ENCODE measurements at places on chromosomes 7 and 10.

DNA sequence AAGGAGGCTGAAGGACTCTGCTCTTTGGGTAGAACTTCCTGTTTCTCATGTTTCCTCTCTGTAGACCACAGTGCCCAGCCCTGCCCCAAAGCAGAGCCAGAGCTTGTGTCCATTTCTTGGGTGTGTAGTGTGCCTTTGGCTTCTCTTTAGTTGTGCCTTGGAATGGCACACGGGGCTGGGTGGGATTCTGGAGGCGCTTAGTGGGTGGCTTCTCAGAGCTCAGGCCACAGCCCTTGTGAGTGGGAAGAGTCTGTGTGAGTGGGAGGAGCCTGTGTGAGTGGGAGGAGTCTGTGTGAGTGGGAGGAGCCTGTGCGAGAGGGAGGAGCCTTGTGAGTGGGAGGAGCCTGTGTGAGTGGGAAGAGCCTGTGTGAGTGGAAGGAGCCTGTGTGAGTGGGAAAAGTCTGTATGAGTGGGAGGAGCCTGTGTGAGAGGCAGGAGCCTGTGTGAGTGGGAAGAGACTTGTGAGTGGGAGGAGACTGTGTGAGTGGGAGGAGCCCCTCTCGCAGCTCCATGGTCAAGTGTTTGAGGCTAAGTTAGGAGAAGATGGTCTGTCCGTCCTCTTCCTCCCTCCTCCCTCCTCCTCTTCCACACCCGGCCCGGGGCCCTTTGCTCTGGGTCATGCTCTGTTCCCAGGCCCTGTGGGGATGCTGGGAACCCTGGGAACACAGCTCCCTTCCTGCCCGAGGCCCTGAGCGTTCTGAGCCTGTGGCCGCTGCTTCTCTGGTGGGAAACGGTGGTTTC lies 153.0 kb downstream of the GRK5 start:
- no peak for DNase-seq

GRCh38 chr10:52335665-52336064 lies 21.6 kb downstream of the DKK1 start:
- no peak for DNase-seq

DNA sequence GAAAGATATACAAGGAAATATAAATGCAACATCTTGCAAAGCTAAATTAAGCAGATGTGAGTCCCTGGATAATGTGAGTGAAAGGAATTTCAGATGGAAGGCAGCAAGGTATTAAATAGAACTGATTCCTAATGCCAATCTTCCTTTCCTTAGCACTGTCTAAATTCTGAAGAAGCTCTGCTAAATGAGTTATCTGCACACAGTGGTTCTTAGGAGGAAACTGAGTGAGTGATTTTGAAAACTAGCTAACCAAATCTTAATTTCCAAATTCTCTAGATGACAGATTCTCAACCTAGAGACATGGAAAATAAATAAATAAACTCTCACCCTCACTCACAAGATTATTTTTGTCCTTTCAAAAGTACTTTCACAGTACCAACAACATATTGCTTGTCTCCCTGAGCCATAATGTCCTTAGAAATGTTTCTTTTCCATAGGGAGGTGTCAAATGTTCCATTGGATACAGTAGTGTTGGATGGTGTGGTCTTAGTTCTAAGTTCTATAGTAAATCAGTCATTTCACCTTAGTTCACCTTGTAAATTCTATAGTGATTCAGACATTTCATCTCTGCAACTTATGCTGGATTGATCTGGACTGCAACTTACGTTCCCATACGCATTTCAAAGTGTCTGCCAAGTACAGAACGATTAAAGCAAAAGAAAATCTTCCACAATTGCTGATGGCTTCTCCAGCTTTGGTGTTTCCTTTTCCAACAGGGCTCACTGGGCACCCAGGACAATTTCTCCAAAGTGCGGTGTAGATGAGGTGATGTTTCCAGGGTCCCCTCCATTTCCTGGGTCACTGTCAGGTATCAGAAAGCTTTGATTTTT lies 145.4 kb upstream of the FAM171A1 start:
- no peak for DNase-seq

DNA sequence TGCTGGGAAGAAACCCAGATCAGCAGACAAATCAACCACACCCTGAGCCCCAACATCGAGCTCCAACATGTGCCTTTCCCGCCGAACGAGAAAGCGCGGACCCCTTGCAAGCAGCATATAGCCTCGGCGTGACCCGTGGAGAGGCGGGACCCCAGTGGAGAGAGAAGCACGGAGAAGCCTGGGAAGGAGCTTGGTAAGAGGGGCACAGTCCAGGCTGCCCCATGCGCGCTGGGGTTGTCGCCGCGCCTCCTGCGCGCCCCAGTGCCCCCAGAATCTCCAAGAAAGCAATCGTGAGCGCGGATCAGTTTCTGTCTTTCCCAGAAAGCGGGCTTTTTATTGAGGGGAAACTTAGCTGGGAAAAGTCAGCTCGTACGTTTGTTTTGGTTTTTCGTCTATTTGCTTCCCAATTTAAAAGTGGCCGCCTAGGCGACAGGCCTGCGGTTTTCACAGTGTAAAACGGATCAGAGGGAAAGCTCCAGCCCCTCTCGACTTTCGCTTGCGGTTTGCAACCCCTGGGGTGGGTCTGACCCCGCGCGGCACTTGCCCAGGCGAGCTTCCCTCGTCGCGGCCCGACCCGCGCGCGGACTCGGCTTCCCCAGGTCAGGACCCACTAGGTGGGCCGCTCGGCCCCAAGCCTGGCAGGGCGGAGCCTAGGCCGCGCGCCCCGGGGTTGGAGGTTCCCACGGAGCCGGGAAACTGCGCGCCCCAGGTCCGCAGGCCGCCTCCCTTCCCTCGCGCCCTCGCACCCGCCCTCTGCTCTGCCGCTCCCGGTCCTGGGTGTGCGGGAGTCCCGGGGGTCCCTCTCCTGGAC lies 31.1 kb downstream of the SKIDA1 start:
- DNase-seq: no peak

GRCh38 chr10:58177362-58177947 lies 90.2 kb downstream of the IPMK start:
- peak; percentile 13 for DNase-seq

DNA sequence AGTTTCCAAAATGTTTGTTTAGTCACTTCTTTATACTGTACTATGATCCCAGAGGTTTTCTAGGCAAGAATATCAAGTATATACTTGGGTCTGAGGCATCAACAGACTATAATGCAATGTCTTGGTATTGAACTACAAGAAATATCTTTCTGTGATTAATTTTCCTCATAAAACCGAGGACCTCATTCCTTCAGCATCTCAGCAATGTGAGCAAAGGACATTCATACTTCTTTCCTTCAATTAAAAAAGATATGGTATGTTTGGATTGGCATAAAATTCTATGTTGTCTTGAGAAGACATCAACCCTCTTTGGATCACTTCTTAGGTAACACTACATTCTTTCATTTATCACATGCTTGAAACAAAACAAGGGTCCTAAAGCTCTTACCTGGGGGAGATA lies 524.5 kb downstream of the PHTF2 start:
- no peak for DNase-seq

DNA sequence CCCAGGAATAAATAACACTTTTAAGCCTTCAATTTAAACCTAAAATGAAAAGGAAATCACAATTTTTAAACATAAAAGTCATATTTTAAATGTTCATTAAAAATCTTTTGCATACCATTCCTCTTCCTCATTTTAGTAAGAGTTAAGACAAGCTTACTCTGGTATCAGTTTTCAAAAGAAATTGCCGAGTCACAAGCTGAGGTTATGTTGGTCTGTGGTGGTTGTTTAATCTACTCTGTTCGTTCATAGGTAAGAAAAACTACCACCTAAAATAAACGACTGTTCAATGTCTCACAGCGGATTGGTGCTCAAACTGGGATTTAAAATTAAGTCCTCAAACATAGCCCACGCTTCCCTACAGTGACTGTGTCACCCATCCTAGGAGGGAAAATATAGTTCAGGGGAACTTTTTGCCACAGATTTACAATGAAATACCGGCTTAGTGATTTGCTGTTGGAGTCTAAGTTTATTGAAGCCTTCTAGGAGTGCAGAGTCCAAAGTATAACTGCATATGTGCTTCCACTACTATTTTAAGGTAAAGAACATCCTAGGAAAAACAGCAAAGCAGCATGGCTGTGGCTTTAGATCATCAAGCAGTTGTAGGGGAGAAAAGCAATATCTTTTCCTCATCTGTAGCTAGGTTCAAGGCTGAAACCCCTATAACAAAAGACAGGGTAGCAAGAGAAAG lies 61.1 kb downstream of the GNAT3 start:
- DNase-seq: no peak

DNA sequence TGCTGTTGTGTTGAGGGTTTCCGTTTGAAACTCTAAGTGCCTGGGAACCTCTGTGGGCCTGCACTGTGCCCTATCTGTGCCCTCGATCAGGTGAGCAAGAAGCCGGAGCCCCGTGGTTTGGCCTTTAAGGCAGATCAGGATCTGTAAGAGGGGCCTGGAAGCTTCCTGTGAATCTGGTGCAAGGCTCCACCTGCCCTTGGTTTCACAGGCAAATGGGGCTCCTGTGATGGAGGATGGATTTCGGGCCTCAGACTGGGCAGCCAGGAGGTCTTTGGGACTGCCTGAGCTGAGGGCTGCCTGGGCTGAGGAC lies 21.6 kb downstream of the SCART1 start:
- DNase-seq: no peak

- no peak for DNase-seq
These were observed 629.7 kb downstream of the ACTR3B start for GRCh38 chr7:153389261-153389660.

- DNase-seq: peak; percentile 60
These were observed 20.2 kb upstream of the BAIAP2L1 start for GRCh38 chr7:98420966-98421612.

- DNase-seq: peak; percentile 65
These were observed 30.2 kb upstream of the ABI1 start for GRCh38 chr10:26890956-26891355.

GRCh38 chr10:93703066-93703465 lies 674 bp upstream of the FRA10AC1 start:
- DNase-seq: no peak

DNA sequence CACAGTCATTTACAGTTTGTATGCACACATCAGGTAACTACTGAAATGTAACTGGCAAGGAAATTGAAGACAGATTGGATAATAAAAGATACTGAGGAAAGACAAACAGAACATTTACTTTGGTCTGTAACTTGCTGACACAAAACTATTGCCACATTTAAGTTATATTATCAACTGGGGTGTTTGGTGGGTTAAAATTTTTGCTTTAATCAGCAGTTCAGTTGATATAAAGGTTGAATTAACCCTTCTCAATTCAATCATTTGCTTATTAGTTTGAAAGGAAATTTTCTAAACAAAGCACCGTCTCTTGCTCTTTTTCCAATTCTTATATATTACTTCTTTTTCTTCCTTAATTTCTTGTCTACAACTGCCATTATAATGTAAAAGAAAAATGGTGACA lies 102.4 kb downstream of the TMEM26 start:
- no peak for DNase-seq

GRCh38 chr7:79298145-79298760 lies 155.2 kb downstream of the MAGI2 start:
- peak; percentile 49 for DNase-seq

- DNase-seq: no peak
These were observed 2.0 kb downstream of the ANLN start for GRCh38 chr7:36391436-36392198.

GRCh38 chr10:132593900-132594876 lies 56.6 kb downstream of the INPP5A start:
- DNase-seq: no peak

- no peak for DNase-seq
These were observed 11.5 kb upstream of the TES start for GRCh38 chr7:116198748-116199410.

DNA sequence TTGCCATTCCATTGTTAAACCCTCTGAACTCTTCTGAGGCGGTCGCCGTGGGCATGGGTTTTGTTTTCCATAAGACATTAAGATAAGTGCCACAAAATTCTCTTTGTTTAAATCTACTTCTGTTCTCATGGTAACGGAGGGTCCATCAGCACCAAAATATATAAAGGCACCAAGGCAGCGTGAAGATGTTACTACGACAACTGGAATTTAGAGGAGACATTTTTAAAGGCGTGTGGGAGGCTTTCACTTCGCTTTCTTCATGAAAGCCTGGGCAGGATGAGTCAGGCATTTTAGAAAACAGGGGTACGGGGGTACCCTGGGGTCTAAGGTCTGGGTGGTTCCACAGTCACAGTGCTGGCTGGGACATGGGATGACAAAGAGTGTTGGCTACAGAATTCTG lies 34.0 kb downstream of the SMKR1 start:
- DNase-seq: no peak

GRCh38 chr10:11483201-11484148 lies 128.0 kb downstream of the USP6NL start:
- DNase-seq: no peak

GRCh38 chr10:10332786-10333185 lies 684.9 kb upstream of the CELF2 start:
- no peak for DNase-seq

DNA sequence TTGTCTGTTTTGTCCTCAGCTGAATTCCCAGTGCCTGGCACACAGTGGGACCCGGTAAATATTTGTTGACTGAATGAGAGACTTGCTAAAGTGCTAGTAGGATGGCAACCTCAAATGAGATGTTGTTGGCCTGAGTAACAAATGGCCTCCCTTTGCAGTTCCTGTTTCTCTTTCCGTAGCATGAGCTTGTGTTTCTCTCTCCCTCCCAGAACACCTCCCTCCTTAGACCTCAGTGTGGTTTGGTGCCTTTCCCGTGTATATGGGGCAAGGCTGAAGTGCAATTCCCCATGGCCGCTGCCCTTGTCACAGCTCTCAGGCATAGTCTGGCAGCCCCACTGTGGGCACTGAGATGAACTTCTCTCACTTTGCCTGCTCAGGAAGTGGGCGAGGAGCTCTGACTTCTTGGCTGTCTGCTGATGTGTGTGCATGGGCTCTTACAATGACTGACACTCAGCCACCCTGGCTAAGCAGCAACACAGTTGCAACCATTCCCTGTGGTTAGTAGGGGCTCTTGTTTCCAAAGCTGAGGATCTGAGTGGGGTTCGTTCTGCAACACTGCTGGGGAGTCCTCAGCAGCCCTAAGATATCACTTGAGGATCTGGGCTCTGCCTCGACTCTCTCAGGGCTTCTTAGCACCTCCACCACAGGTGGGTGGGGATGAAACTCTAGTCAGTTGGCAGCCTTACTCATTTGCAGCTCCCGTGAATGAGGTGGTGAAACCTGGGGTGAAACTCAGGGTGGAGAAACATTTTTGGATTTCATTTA lies 136.1 kb downstream of the ICA1 start:
- DNase-seq: no peak

- no peak for DNase-seq
These were observed 185.7 kb upstream of the AUTS2 start for GRCh38 chr7:69412331-69413146.

GRCh38 chr10:98248018-98248417 lies 20.0 kb downstream of the LOXL4 start:
- DNase-seq: no peak

- no peak for DNase-seq
These were observed 169.8 kb downstream of the ZMYND11 start for GRCh38 chr10:305034-305433.
